ENCODE measurements at places on chromosomes 2 and 18. TPM values are rescaled to one million over a fixed set of nuclear protein-coding genes. Genes with fewer than 3 reads are reported as not detected.
A peak's percentile ranks its signal among the peaks of the same experiment; 100 is the strongest.

- DNase-seq, result no peak
Observed at GRCh38 chr2:10321622-10322021, 18.9 kb downstream of the HPCAL1 start.

The TMEM198 gene
- 3.0 TPM for polyA plus RNA-seq

GRCh38 chr18:50638884-50639420 is 79.1 kb downstream of the MAPK4 start:
- no peak for DNase-seq

GRCh38 chr2:28662044-28662443 is 89.6 kb upstream of the PPP1CB start:
- no peak for DNase-seq

GRCh38 chr2:128281852-128282245 is 36.8 kb downstream of the HS6ST1 start:
- peak; percentile 35 for DNase-seq

Measured in heart right ventricle (tissue), 16 donors.